DMS79 (cell line): ENCODE measurements at places on chromosomes 13 and 19.

DNA sequence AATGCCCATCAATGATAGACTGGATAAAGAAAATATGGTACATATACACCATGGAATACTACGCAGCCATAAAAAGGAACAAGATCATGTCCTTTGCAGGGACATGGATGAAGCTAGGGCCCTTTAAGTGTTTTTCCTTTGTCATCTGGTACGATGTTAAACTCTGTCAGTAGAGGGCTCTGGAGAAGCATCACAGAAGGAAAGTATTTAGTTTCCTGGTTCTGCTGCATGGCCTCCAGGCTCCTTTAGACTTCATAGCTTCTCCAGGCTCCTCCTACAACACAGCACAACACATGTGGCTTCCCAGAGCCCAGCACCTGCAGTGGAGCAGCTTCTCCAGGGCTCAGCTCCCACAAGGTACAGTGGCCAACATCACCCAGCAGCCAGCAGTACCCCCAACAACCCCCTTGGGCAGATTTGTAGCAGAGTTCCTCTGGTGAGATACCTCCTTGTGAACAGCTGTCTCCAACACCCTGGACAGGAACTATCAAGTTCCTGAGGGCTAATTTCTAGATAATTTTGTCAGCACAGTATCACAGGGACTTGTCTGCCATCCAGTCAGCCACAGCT lies 63.4 kb downstream of the KCTD12 start:
- no peak for DNase-seq

- no peak for DNase-seq
These were observed 56.5 kb downstream of the GADD45B start for GRCh38 chr19:2532252-2533071.

GRCh38 chr19:16070366-16070990 lies 5.8 kb upstream of the TPM4 start:
- DNase-seq, result no peak

DNA sequence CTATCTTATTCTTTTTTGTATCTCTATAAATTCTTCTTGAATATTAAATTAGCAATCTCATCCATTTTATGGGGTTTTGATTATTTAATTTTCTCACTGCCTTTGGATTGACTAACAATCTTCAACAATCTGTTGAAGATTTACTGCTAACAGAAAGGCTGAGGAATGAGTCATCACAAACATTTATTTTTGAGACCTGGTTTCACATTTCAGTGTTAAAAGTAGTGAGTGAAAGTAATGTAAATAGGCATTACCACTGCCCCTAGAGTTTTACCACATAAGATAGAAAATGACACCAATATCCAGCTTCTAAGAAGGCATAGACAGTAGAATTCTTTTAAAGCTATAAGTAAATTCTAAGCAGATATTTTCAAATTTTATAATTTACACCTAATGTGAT lies 472.8 kb downstream of the OLFM4 start:
- DNase-seq, result no peak

DNA sequence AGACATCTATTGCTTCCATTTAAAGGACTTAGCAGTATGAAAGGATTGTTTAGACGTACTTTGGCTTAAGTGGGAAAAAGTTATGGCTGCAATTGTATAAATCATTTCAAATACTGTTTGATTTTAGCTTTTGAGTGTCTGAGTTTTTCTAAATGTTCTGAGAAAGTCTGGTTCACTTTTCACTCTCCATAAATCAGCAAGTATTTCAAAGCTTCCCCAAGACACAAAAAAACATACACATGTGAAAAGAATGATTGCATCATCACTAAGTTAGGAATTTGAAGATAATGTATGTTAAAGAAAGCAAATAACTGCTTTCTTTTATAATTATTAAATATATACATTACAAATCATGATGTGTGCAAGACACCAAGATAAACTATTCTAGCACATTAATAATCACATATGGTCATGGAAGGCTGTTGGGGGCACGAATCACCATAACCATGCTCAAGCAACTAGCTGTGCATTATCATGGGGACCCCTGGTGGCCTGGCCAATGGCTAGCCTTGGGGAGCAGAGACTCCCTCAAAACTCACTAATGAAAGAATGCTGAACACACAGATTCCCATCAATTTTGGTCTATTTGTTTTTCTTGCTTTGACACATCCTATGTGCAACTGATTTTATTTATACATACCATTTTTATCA lies 111.1 kb downstream of the MIPEP start:
- no peak for DNase-seq
